ENCODE measurements at places on chromosomes 16 and 17.

DNA sequence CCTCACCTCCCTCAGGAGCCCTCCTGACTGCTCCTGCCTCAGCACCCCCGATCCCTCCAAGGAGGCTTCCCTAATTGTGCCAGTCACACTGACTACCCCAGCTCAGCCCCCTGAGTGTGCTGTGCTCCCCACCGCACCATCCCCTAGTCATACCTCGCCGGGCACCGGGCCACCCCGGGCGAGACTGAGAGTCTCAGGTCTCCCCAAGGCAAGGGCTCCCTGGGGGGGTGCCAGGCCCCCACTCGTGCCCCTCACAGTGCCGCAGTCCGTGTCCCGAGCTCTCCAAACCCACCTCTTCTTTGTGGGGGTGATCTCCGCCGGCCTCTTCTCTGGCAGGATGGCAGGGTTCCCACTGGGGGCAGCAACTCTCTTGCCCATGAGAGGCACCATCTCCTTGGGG, 3.2 kb downstream of the TRPV3 start:
- no peak for DNase-seq

GRCh38 chr17:73867056-73867455, 222.8 kb upstream of the SDK2 start:
- DNase-seq: no peak

DNA sequence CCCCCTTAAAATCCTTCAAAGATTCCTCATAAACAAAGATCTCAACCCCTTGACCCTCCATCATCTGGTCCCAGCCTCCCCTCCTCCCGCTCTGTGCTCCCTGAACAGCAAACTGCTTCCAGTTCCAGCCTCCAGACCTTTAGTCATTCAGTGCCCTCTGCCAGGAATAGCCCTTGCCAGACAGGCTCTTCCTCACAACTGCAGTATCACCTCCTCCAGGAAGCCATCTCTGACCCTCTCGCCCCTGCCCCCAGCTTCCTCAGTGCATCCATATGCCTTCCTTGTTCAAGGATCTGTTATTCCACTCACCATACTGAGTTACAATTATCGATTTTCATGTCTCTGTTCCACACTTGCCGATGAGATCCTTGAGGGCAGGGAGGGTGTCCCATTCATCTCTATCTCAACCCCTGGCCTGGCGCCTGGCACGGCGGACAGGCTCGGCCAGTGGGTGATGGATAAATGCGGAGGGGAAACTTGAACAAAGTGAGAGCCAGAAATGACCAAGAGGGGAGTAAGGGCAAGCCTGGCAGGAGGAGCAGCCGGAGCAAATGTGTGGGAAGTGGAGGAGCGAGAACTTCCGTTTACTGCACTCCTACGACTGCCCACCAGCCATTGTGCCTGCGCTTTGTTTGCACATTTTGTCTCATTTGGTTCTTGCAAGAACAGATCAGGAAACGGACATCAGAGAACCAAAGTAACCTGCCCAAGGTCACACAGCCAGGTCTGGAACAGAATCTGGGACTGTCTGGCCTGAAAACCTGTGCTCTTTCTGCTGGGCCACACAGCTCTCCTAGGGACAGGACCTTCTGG, 2.0 kb upstream of the NXPH3 start:
- peak; percentile 15 for DNase-seq

GRCh38 chr16:19936441-19936840, 51.8 kb upstream of the GPRC5B start:
- no peak for DNase-seq

DNA sequence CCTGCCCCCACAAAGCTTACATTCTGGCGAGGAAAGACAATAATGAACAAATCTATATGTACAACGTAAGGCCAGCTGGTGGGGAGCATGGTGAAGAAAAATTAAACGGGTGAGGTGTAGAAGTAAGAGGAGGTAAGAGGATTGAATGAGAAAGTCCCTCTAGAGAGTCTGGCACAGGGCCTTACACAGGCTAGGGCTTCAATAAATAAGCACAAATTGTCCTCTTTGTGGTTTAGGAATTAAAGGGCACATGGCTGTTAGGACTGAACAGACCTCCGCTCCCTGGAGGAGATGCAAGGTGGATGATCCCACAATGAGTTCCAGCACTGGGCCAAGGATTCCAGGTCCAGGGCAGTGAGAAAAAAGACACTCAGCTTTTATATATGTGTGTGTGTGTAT, 43.1 kb upstream of the HAPSTR1 start:
- DNase-seq: no peak

GRCh38 chr17:74647871-74648672, 24.5 kb upstream of the CD300E start:
- DNase-seq: no peak

- DNase-seq: no peak
Measured at GRCh38 chr16:87579691-87580090, 22.6 kb upstream of the JPH3 start.

DNA sequence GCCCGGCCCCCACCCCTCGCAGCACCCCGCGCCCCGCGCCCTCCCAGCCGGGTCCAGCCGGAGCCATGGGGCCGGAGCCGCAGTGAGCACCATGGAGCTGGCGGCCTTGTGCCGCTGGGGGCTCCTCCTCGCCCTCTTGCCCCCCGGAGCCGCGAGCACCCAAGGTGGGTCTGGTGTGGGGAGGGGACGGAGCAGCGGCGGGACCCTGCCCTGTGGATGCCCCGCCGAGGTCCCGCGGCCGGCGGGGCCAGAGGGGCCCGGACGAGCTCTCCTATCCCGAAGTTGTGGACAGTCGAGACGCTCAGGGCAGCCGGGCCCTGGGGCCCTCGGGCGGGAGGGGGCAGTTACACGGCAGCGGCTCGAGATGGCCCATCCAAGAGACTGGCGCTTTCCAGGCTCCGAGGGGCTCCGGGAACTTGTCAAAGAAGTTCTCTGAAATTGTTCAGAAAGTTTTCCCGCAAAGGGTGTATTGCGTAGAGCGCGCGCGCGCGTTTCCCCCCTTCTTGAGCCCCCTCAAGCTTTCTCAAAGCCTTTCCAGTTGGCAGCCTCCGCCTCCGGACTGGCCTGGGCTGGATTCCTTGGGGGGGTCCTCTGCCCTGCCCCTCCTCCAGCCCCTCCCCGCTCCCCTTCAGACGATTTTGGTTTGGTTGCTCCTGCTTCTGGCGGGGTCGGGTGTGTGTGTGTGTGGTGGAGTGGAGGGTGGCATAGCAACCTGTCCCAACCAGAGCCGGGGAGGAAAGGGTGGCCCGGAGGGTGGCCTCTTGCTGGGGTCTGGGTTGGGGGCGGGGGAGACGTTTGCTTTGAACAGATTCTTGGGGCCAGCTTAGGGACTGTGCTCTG, 504 bp downstream of the ERBB2 start:
- DNase-seq: no peak

DNA sequence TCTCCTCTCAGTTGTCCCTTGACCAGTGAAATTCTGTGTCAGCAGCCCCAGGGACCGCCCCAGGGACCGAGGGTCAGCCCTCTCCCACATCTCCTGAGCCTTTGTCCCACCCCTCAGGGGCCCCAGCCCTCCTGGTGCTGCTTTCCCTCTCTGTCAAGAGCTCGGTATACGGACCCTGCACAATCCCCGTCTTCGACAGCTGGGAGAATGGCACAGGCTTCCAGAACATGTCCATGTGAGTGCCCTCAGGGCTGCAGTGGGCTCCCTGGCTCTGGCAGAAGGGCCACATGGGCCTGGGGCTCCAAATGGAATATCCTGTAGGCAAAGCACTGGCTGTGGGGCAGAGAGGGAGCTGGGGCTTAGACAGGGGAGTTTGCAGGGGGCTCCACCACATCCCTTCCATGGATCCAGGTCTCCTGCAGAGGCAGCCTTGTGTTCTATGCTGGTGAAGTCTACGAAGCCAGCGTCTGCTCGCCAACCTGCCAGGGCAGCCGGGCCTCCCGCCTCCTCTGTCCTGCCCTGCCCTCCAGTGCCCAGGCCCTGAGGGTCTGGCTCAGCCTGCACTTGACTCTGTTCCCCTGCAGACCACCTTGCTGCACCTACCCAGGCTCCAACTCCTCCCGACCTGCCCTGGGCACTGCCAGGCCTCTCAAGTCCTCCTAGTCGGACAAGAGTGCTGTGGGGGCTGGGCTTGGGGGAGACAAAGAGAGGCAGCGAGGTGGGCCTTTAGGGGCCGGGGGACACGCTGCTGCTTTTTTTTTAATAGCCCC, 28.0 kb downstream of the ADGRG5 start:
- DNase-seq: no peak

DNA sequence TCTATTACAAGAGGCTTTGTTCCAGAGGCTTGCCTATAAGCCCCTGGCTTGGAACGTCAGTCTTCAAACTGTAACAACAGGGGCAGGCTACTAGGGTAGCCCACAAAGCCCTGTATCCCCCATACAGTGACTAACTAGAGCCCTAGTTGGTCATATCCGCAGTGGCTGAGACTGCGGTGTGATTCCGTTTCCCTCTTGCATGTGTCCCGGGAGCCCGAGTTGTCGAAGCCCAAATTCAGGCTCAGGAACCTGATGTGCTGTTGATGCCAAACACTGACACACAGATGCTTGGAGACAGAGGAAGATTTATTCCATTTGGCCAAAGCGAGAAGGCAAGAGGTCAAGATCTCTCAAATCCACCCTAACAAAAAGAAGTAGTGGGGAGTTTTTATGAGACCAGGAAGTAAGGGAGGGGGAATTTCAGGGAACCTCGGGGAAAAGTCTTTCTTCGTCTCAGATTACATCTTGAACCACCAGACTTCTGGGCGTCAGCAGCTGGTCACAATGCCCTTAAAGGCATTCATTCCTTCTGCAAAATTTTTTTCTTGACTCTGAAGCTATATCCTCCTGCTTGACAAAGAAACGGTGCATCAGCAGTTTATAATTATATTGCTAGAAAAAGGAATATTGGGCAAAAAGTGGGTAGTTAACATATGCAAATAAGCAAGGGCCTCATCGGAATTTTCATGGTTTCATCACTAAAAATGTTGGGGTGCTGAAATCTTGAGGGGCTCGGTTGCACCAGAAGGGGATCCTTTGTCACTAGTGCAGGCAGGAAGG, 879 bp downstream of the SLFN5 start:
- DNase-seq: peak; percentile 79

DNA sequence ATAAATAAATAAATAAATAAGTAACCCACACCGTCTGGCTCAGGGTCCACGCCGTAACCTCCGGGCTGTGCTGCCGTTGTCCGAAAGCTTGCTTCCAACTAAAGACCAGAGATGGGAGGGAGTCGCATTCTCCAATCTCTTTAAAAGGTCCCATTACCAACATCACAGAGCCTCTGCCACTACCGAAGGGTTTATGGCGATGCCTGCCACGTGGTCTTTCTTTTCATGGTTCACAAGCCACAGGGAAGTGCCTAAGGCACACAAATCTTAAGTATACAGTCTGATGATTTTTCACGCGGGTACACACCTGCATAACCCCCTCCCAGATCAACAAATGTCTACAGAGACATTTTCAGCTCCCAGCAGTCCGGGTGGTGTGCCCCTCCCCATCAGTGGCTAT, 1.4 kb downstream of the COTL1 start:
- no peak for DNase-seq

- DNase-seq: no peak
Measured at GRCh38 chr16:86718118-86718517, 139.8 kb downstream of the FOXL1 start.

DNA sequence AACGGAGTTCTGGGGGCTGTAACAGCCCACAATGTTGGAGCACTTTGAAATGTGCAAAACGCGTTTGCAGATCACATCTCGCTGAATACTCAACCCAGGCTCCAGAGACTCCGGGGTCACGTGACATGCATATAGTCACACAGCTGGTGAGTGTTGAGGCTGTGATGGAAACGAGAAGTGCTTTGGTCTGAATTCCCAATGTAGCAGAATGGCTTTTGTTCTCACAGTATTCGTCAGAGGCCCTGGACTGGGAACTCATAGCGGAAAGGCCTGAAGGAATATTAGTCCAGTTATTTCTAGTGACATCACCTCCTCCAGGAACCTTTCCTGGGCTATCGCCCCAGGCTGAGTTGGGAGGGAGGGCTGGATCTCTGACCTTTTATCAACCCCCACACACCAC, 95.8 kb upstream of the CRHR1 start:
- DNase-seq: no peak

DNA sequence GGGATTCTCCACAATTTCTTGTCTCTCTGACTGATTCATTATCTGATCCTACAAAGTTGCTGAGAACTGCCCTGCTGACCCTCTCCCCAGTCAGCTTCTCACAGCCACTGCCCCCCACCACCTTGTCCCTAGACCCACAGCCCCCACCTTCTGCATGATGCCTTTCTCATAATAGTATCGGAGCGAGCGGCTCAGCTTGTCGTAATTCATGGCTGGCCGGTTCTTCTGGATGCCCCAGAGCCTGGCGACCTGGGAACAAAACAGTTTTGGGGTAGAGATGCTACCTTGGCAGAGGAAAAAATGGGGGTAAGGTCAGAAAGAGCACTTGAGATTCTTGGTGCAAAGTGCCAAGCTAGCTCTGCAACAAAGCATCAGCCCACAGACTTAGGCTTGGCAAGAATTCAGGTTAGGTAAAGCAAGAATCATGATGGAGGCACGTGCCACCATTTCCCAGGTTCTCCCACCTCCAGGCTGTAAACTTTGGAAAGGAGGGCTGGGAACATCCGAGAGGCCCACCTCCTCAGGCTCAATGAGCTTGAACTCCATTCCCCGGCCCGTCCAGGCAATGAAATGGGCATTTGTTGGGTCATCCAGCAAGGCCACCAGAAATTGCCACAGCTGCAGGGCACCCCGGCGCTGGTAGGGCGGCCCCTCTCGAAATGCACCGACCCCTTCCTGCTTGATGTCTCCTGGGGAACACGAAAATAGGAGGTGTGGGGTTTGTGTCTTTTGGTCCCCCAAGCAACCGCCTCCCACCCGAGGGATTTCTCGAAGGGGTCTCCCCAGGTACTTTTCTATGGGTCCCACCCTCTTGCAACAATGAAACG, 16.9 kb downstream of the ETV4 start:
- DNase-seq: no peak

DNA sequence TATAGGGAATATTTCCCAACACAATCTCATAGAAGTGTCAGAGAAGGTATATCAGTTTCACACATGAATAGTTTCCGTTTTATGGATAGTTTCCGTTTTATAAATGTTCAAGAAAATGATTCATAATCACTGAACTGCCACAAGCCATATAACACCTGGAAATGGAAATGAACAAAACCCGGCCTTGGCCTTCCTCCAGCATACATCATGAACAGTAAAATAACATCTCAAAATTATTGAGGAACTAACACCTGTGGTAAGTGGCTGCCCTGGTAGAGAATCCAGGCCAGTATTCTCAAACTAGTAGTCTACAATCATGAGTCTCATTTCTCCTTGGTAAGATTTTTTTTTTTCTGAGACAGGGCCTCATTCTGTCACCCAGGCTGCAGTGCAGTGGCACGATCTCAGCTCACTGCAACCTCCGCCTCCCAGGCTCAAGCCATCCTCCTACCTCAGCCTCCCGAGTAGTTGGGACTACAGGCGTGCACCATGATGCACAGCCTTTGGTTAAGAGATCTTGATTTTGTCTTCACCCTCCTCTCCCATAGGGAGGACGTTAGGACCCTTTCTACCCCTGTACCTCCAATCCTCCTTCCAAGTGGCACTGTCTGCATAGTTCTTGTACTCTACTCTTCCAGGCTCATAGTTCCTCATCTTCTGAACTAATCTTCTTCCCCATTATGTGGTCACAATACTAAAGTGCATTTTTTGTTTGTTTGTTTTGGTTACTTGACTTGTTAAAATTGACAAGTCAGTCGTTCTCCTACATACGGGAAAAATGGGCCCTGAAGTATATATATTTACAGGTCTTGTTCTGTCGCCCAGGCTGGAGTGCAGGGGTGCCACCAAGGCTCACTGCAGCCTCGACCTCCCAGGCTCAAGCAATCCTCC, 15.0 kb upstream of the RGS9 start:
- DNase-seq: no peak

- DNase-seq: no peak
Measured at GRCh38 chr16:10370096-10370726, 15.7 kb upstream of the ATF7IP2 start.

Data from psoas muscle (tissue), 8 donors.